ENCODE measurements at places on chromosomes 7 and 10.

DNA sequence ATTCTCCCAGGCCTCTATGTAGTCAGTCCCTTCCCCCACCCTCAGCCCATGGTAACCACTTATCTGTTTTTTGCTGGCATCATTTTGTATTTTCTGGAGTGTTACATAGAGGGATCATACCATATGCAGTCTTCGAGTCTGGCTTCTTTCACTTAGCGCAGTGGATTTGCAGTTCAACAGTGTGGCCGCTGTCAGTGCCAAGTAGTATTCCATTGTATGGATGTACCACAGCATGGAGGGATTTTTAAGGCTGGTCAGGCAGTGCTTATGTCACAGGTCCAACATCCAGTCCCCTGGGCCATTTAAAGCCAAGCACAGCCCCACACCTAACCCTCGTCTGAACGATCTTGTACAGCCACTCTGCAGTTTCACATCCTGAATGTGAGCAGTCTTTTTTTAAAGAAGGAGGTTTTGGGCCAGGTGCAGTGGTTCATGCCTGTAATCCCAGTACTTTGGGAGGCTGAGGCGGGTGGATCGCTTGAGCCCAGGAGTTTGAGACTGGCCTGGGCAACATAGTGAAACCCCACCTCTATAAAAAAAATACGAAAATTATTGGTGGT, 121.8 kb downstream of the CUX1 start:
- no peak for DNase-seq

DNA sequence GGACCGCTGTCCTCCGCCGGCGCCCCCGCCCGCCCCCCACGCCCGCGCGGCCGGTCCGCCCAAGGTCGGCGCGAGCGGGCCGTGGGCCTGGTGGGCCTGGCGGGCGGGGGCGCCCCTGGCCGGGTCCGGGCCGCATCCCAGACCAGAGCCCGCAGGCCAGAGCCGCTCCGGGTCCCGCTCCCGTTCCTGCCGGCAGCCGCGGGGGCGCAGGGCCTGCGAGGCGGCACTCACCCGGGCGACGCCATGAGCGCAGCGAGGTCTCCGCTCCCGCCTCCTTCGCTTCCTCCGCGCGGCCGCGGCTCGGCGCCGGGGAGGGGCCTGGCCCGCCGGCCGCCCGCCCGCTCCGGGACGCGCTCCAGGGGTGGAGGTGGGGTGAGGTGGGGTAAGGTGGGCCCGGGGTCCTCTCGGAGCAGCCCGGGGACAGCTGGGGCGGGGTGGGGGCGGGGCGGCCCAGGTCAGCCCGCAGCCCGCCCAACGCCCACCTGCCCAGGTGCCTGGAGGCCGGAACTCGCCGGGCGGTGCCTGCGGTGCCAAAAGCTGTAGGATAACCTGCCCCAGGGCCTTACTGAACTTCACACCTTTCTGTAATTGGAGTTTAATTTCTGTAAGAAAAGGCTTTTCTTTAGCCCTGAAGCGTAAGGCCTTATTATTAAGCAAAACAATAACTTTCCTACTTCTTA, at the start of gene URGCP:
URGCP (minus strand) TSS at position 266 of the 680 bp plus-strand sequence; CDS start at position 245, 21 bp downstream.
- DNase-seq: peak; percentile 70

- DNase-seq: no peak
Observed at GRCh38 chr10:110442746-110443145, 55.0 kb upstream of the DUSP5 start.

GRCh38 chr7:74627661-74628411, 29.7 kb upstream of the GTF2I start:
- DNase-seq: peak; percentile 74

- DNase-seq: no peak
Observed at GRCh38 chr7:40120020-40120419, 14.4 kb downstream of the MPLKIP start.

GRCh38 chr7:901388-902154, 25.2 kb downstream of the GET4 start:
- DNase-seq: peak; percentile 88

DNA sequence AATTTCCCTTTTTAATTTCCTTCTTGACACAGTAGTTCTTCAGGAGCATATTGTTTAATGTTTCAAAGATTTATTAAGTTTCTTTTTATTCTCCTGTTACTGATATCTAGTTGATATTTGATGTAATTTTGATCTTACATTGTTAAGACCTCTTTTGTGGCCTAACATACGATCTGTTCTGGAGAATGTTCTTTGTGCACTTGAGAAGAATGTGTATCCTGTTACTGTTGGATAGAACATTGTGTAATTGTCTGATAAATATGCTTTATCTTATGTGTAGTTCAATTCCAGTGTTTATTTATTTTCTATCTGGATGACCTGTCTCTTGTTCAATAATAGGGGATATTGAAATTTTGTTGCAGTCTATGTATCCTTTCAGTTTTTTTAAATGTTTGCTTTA, 106.7 kb downstream of the ITGB1 start:
- no peak for DNase-seq

DNA sequence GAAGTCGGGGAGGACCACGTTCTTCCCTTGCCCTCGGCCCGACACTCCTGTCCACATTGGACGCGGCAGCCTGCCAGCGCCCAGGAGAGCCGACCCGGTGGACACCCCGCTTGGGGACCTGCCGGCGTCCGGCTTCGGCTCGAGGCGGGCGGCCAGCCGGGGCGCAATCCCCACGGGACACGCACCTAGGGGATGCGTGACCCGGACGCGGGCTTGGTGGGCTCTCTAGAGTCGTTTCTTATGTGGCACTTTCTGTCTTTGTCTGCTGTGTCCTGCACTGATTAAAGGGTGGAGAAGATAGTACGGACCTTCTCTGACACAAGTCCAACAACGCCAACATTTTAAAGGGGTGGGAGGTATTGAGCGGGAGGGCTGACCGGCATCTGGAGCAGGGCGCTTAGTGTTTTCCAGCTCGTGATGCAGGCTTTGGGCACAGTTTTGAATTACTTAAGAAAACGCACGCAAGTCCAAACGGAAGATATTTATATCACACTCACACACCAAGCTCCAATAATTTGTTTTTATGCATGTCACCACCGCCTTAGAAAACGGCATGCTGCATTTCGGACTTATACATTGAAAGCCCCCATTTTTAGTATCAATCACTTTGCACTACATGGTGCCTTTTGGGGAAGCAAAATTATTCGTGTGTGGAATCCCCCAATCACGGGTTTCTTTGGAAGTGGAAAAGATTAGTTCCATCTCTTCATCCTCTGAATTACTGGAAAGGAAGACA, 3.9 kb upstream of the SPAG6 start:
- no peak for DNase-seq

GRCh38 chr7:45662540-45663166, 88.5 kb downstream of the ADCY1 start:
- no peak for DNase-seq

GRCh38 chr7:8378349-8379019, 54.9 kb upstream of the NXPH1 start:
- DNase-seq: no peak
